Uterine smooth muscle cell (primary cell): ENCODE measurements at places on chromosomes 6 and 20. TPM values are rescaled to one million over a fixed set of nuclear protein-coding genes. Genes with fewer than 3 reads are reported as not detected.

The SNX5 gene
- 114 and 141 TPM in 2 replicates for total RNA-seq

The PTCHD4 gene
- 0.33 and 1.5 TPM in 2 replicates for total RNA-seq

The TMEM244 gene
- 0.66 TPM in 1 of 2 replicates, not detected in the other for total RNA-seq

The DNAH8 gene
- total RNA-seq, result under 0.01 and 0.12 TPM in 2 replicates
